Mucosa of gallbladder (tissue), 1 donor: ENCODE measurements at places on chromosomes 5 and 9. TPM values are rescaled to one million over a fixed set of nuclear protein-coding genes. Genes with fewer than 3 reads are reported as not detected.

ORM1 gene
- total RNA-seq: 12.7 TPM

DNA sequence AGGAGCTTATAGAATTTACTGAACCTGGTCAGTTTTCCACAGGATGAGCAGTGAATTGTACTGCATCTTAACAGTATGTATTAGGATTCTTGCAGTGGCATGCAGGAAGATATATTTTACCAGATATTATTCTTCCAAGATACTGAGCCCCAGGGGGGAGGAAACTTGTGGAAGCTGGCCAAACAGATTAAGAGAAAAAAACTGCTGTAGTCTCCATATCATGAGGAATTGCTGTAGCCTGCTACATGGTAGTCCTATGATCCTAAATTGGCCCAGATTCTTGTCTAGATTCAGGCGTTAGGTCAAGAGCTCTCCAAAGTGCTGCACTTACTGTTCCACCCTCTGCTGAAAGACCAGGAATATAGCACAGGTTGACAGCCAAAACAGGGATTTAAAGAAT lies 275.5 kb upstream of the TAS2R1 start:
- no peak for DNase-seq

DNA sequence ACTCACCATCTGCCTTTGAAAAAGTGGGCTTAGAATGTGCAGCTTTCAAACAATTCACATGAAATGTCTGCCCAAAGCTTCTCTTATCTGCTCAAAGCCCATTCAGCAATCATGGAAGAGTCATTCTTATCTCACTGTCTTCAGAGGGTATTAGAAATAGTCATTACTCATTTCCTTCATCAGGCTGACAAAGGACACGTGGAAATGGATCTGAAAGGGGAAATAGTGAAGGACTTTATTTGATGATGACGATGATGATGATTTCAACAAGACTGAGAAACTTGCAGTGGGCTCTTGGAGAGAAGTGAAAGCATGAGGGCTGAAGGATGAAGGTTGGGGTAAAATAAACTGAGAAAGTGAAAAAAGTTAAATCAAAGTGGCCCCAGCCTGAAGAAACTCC lies 194.3 kb downstream of the SMARCA2 start:
- no peak for DNase-seq

GRCh38 chr5:178204935-178205748 lies 809 bp downstream of the HNRNPAB start:
- DNase-seq: peak; percentile 79

DNA sequence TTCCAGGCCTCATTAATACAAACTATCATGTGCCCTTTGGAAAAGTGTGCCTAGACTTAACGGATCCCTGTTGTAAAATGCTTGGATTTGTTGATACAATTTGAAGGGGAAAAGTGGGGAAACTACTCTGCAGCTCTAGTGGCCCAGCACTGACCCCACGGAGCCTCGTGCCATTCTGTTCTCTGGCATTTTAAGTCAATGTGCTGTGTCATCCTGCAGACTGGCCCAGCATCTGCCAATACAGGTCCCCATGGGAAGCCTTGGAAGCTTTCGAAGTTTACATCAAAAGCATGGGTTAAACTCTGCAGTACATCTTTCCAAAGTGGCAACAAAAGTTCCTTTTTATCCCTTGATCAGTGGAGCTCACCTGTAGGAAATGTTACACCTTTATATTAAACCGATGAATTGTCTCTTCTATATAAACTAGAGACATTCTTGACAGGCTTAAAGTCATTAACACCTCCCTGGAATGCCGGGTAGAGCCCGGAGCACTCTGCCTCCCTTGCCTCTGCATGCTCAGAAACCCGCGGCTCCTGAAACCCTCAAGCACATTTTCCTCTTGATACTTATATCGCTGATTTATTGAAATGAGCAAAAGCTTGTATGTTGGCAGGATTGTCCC lies 596.0 kb upstream of the ADAMTS16 start:
- no peak for DNase-seq

GRCh38 chr9:109705515-109705914 lies 74.5 kb upstream of the PALM2AKAP2 start:
- DNase-seq: no peak
